Epithelial cell of esophagus (primary cell): ENCODE measurements at places on chromosomes 7 and 10.

- DNase-seq: no peak
These were observed 44.3 kb upstream of the ARL4A start for GRCh38 chr7:12643001-12643643.

- DNase-seq: peak; percentile 30
These were observed 13.9 kb downstream of the STX1A start for GRCh38 chr7:73705551-73705920.

GRCh38 chr7:106504645-106505044 is 156.3 kb downstream of the CCDC71L start:
- DNase-seq: no peak

GRCh38 chr7:92731335-92732063 is 104.9 kb downstream of the CDK6 start:
- peak; percentile 61 for DNase-seq

- DNase-seq: peak; percentile 33
These were observed 1.9 kb downstream of the SYPL1 start for GRCh38 chr7:106110238-106110560.

DNA sequence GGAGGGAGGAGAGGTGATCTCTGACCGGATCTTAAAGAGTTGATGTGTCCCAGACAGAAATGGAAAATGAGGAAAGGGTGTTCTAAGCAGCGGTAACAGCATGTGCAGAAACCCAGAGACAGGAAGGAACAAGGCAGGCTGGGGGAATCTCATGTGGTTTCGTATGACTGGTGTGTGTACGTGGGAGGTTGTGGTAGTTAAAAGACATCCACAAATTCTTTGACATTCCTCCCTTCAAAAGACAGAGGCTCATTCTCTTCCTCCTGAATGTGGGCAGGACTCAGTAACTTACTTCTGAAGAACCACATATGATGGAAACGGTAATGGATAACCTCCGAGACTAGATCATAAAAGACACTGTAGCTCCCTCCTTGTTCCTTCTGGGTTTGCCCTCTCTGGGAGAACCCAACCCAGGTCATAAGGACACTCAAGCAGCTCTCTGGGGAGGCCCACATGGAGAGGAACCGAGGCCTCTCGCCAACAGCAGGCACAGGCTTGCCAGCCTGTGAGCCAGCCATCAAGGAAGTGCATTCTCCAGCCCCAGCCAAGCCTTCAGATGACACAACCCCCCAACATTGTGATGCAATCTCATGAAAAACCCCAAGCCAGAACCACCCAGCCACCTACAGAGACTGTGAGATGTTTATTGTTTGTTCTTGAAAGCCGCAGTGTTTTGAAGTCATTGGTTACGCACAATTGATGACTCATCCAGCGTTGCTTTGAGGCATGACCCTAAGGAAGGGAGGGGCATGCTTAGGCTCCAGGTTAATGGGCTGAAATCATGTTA is 116.0 kb downstream of the SLIT1 start:
- peak; percentile 91 for DNase-seq

- DNase-seq: no peak
These were observed 298.6 kb upstream of the MTPN start for GRCh38 chr7:136275794-136276193.
